ENCODE measurements at places on chromosomes 12 and 14. TPM values are rescaled to one million over a fixed set of nuclear protein-coding genes. Genes with fewer than 3 reads are reported as not detected.

- DNase-seq: no peak
Observed at GRCh38 chr12:122097927-122098756, 19.6 kb downstream of the MLXIP start.

- DNase-seq: no peak
Observed at GRCh38 chr14:73208390-73208789, 28.9 kb upstream of the PAPLN start.

DNA sequence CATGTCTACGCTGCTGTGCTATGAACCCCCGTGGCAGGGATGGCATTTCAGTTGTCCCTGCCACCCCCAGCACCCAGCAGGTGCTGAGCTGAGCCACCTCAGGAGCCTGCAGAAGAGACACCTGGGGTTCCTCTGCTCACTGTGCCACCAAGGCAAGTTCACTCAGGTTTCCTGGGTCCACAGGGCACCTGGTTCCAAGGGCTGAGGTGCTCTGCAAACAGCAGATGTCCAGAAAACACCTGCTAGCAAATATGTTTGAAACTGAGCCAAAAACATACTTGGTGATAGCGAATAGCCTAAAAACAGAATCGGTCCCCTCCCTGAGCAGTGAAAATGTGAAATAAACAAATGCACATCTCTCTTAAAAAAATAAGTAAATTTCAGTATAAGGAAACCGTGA is 35.6 kb upstream of the GPR68 start:
- DNase-seq: no peak

GRCh38 chr14:99968191-99968920 is 96.9 kb upstream of the EVL start:
- no peak for DNase-seq

The MSI1 gene
- polyA plus RNA-seq: not detected

The TAS2R8 gene
- polyA plus RNA-seq: not detected

Data from CD4-positive, CD25-positive, alpha-beta regulatory T cell (primary cell).